Motor neuron (in vitro differentiated cells): ENCODE measurements at places on chromosomes 12 and 14. TPM values are rescaled to one million over a fixed set of nuclear protein-coding genes. Genes with fewer than 3 reads are reported as not detected.

The CMA1 gene
- not detected in 2 replicates for total RNA-seq

The CLEC2A gene
- not detected in 2 replicates for total RNA-seq

The CDH24 gene
- total RNA-seq: 21.1 and 22.7 TPM in 2 replicates

The MGAT2 gene
- 17.3 and 19.1 TPM in 2 replicates for total RNA-seq

- ATAC-seq: no peak
Observed at GRCh38 chr12:15613981-15614380, 175.2 kb downstream of the EPS8 start.

DNA sequence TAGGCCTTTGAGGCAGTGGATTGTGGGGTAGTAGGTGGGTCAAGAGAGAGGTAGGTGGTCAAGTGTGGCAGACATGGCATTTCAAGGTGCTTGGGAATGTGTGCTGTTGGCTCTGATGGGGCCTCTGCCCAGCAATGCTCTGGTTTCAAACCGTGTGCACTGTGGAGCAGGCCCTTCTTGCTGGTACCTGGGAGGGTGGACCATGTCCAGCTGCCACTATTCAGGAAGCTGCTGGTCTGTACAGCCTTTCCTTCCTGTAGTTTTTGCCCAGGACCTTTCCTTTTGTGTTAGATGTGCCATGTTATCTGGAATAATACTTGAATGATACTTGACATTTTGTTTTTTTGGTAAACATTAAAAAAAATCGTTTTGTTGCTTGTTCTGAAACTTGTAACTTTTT, 14.8 kb downstream of the RIMKLB start:
- ATAC-seq: no peak

- no peak for ATAC-seq
Observed at GRCh38 chr12:44227616-44228015, 391.7 kb downstream of the TMEM117 start.

DNA sequence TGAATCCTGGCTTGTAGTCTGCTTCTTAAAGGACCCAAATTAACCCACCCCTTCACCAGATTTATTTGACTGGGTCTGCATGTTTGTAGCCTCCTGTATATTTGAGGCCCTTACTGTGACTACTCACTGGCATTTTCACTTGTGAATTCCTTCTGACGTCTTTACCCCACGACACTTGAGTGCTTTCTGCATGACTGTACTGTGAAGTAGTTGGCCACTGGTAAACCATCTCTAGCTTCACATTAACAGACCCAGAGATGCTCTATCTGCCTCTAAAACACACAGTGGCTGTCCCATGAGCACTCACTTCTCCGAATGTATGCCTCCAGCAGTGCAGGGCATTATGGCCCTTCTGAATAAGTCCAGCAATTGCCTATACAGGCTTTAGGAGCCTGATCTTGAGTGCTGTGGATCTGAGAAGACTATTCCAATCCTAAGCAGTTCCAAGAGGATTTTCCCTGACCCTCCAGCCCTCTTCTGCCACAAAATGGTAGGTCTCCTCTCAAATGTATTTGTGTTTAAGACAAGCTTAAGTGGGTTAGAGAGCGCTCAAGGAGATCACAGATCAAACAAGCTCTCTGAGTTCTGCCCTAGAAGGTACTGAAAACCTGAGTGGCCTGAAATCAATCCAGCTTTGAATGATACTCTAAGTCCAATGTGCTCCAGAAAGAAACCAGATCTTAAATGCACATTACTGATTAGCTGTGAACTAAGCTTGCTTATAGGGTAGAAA, 534.7 kb downstream of the RPS29 start:
- ATAC-seq: no peak

- no peak for ATAC-seq
Observed at GRCh38 chr12:105539735-105540134, 209.2 kb downstream of the C12orf75 start.

GRCh38 chr14:65228436-65228835, 126.1 kb upstream of the MAX start:
- ATAC-seq: no peak
